Heart right ventricle (tissue), 16 donors: ENCODE measurements at places on chromosomes 1 and 21. TPM values are rescaled to one million over a fixed set of nuclear protein-coding genes. Genes with fewer than 3 reads are reported as not detected.

The NUF2 gene
- not detected for total RNA-seq

The THAP3 gene
- 8.6 TPM for total RNA-seq

The ZNF593OS gene
- total RNA-seq, result not detected

The HORMAD1 gene
- total RNA-seq, result not detected

The MIGA1 gene
- total RNA-seq, result 14.8 TPM

The KLF17 gene
- not detected for total RNA-seq

The MROH7 gene
- total RNA-seq, result 13.7 TPM

The RBBP5 gene
- 10.0 TPM for total RNA-seq

DNA sequence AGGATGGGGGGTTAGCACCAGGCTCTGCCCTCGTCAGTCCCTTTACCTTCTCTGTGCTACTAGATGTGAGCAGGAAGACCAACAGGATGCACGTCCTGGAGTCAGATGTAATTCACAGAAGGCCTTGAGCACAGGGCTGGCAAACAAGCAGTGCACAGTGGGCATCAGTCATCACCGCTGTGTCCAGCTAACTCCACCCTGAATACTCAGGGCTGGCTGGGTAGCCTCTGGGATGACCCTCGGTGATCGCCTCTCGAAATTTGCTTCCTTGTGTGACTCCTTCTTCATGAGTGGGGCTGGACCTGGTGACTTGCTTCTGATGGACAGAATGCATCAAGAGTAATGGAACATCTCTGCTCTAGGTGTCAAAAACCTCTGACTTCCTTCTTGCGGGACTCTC is 92.2 kb upstream of the TMPRSS2 start:
- no peaks in the 10 kb centered on the region for H3K36me3 ChIP-seq
- no peaks in the 10 kb centered on the region for H3K4me1 ChIP-seq
- H3K27me3 ChIP-seq, result peaks cover 28% of the 10 kb centered on the region
- no peak overlapping the region for H3K4me3 ChIP-seq
- no peak for DNase-seq

DNA sequence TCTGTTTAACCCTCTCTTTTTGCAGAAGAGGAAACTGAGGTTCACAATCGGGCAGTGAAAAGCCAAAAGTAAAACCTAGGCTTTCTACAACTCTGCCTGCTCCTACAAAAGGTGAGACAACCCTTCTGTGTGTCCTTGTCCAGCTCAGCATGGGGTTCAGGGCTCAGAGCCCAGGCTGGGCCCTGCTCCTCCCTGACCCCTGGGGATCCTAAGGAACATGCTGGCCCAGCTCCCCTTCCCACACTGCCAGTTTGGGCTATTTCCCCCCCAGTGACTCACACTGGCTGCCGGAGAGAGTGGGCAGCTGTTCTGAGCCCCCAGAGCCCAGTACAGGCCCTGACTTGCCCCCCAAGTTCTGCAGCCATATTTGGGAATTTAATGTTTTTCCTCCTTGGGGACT is 8.9 kb downstream of the FAM229A start:
- no peak overlapping the region for H3K4me3 ChIP-seq
- H3K27me3 ChIP-seq, result no peaks in the 10 kb centered on the region
- H3K27ac ChIP-seq, result peak overlapping the region; percentile 57
- DNase-seq, result no peak
- no peaks in the 10 kb centered on the region for H3K36me3 ChIP-seq

DNA sequence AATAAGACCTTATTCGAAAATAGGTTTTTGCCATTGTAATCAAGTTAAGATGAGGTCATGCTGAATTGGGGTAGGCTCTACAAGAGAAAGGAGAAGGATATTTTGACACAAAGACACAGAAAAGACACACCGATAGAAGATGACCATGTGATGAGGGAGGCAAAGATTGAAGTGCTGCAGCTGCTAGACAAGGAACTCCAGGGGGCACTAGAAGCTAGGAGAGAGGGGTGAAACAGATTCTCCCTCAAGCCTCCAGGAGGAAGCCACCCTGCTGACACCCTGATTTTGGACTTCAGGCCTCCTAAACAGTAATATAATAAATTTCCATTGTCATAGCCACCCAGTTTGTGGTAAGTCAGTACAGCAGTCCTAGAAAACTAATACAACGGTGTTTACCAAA is 506.8 kb upstream of the CAMK1G start:
- no peaks in the 10 kb centered on the region for H3K27me3 ChIP-seq
- no peak overlapping the region for H3K27ac ChIP-seq
- H3K36me3 ChIP-seq, result no peaks in the 10 kb centered on the region
- DNase-seq, result no peak
- H3K4me3 ChIP-seq, result no peak overlapping the region

DNA sequence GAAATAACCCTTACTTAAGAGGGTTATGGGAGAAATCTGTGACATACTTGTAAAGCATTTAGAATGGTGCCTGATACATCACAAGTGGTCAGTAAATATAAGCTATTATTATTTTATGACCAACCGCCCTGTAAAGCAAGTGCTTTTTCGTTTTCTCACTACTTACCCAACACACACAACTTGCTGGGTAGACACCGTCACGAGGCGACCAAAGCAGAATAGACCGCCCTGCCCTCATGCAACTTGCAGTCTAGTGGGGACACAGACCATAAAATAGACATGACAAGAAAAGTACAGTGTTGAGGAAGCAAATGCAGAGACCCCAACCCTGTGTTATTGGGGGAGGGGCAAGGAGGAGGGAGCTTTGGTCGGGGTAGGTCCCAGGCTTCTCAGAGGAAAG is 744 bp upstream of the IGSF3 start:
- H3K27ac ChIP-seq, result no peak overlapping the region
- peaks cover 14% of the 10 kb centered on the region for H3K4me1 ChIP-seq
- no peaks in the 10 kb centered on the region for H3K27me3 ChIP-seq
- no peaks in the 10 kb centered on the region for H3K36me3 ChIP-seq
- no peak for DNase-seq

GRCh38 chr1:39344394-39345154 is 140.1 kb downstream of the MACF1 start:
- H3K27ac ChIP-seq, result no peak overlapping the region
- H3K27me3 ChIP-seq, result no peaks in the 10 kb centered on the region
- no peaks in the 10 kb centered on the region for H3K4me1 ChIP-seq
- H3K4me3 ChIP-seq, result no peak overlapping the region
- DNase-seq, result no peak

- no peak overlapping the region for H3K27ac ChIP-seq
- DNase-seq, result no peak
- H3K27me3 ChIP-seq, result no peaks in the 10 kb centered on the region
- no peaks in the 10 kb centered on the region for H3K36me3 ChIP-seq
Measured at GRCh38 chr21:42401820-42402251, 1.9 kb upstream of the UBASH3A start.

GRCh38 chr1:10685808-10686403 is 110.5 kb downstream of the CASZ1 start:
- peaks cover 93% of the 10 kb centered on the region for H3K4me1 ChIP-seq
- H3K27me3 ChIP-seq, result no peaks in the 10 kb centered on the region
- H3K27ac ChIP-seq, result peak overlapping the region; percentile 91
- no peaks in the 10 kb centered on the region for H3K36me3 ChIP-seq
- no peak for DNase-seq

DNA sequence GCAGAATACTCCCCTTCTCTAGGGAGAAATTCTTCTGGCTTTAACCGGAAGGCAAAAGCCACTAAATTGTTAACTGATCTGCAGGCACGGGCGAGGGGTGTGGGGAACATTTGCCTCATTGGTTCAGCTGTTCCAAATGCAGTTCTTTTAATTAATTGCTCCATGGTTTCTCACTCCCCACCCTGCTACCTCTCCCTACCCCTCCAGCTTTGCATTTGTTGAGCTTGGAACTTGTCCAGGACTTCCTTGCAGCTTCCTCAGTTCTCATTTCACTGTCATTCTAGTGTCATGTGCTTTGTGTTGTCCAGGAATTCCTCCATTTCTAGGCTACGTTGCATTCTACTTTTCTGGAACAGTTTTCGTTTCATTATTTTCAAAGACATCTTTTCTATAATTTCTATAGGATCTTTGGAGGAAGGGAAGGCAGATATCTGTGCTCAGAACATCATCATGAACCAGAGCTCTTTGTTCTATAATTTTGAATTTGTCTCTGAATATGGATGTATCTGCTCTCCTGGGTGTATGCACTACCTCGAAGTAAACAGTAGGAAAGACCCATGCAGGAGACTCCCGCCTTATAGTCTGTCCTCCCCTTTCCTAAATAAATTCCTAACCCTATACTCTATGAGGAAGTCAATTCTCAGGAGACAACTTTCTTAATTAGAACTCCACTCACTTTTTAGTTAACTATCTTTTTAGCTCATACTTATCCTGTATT is 132.4 kb upstream of the LMO4 start:
- H3K27me3 ChIP-seq, result no peaks in the 10 kb centered on the region
- no peak overlapping the region for H3K4me3 ChIP-seq
- H3K36me3 ChIP-seq, result no peaks in the 10 kb centered on the region

DNA sequence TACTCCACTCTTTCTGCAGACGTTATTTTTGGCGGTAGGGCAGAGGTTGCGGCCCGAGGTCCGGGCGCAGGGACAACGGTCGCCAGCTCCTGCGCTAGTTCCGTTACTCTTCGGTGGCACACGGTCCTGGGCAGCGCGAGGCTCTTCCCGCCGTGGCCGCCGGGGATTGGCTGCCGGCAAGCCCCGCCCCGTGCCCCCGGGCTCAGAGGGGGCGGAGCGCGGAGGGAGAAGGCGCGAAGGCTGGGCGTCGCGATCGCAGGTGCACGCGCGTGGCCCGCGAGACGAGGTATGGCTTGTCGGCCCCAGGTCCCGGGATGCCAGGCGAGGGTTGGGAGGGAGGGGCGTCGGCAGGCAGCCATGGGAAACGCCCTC is 518 bp upstream of the SHE start:
- peaks cover 27% of the 10 kb centered on the region for H3K27me3 ChIP-seq
- peak; percentile 30 for DNase-seq
- H3K27ac ChIP-seq, result peak overlapping the region; percentile 89
- peaks cover 19% of the 10 kb centered on the region for H3K4me1 ChIP-seq
- H3K36me3 ChIP-seq, result peaks cover 11% of the 10 kb centered on the region
- H3K4me3 ChIP-seq, result peak overlapping the region; percentile 75

GRCh38 chr1:227808566-227808965 is 6.9 kb upstream of the PRSS38 start:
- no peak overlapping the region for H3K4me3 ChIP-seq
- no peaks in the 10 kb centered on the region for H3K36me3 ChIP-seq
- H3K27ac ChIP-seq, result no peak overlapping the region
- no peak for DNase-seq

- H3K4me3 ChIP-seq, result no peak overlapping the region
- H3K27ac ChIP-seq, result no peak overlapping the region
- no peak for DNase-seq
- H3K27me3 ChIP-seq, result peaks cover 99% of the 10 kb centered on the region
Measured at GRCh38 chr1:47441450-47442106, 3.7 kb downstream of the FOXD2 start.

- peak overlapping the region; percentile 61 for H3K4me3 ChIP-seq
- H3K36me3 ChIP-seq, result peaks cover 12% of the 10 kb centered on the region
- H3K4me1 ChIP-seq, result peaks cover 62% of the 10 kb centered on the region
Measured at GRCh38 chr1:150561254-150561973, 12.2 kb downstream of the ADAMTSL4 start.

- no peak overlapping the region for H3K4me3 ChIP-seq
- H3K4me1 ChIP-seq, result no peaks in the 10 kb centered on the region
- H3K36me3 ChIP-seq, result no peaks in the 10 kb centered on the region
- H3K27ac ChIP-seq, result no peak overlapping the region
- H3K27me3 ChIP-seq, result peaks cover 76% of the 10 kb centered on the region
Measured at GRCh38 chr1:228008391-228009115, 1.8 kb downstream of the WNT3A start.

DNA sequence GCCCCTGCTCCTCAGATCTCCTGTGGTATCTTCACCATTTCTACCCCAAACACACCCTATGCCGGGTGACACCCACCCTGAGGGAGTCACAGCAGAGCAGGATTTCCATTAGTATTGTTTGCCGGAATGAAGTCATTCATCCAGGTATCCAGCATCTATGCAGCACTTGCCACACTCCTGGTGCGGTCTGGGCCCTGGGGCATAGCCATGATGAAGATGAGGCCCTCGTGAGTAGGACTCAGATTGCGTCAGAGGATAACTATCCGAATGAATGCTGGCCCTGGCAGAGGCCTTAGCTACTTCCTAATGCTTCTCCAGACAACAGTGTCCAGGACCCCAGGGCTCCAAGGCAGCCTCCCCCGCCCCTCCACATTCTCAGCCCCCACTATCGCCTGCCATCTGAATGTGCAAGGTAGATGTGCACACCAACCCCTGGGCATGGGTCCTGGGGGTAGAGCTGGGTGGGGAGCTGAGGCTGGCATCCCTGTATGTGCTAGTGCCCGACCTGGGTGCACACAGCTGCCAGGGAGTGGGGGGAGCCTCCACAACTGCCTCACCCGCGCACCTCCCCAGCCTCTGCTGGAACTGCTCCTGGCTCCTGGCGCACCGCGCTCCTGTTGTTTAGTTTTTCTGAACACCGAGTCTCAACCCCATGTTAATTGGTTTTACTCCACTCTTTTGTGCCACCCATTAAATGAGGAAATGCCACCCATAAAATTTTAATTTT is 25.5 kb upstream of the ZC3H12A start:
- peaks cover 69% of the 10 kb centered on the region for H3K27me3 ChIP-seq
- DNase-seq, result no peak
- no peaks in the 10 kb centered on the region for H3K36me3 ChIP-seq
- H3K4me3 ChIP-seq, result no peak overlapping the region

DNA sequence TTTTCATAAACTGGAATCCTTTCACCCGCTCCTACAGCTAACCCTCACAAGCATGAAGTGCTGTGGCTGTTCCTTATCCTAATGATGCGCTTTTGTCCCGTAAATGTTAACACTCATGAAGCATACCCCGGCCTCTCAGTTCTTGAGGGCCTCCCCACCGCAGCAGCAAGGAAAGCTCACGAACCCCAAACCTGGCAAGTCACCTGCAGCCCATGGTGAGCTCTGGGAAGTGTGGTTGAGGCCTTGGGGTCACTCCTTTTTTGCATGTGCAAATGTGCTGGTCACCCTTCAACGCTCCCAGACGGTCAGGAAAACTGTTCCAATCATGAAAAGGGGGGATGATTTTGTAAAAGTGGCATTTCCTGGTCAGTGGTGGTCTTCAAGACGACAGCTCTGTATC is 124.6 kb downstream of the PRDM2 start:
- no peak overlapping the region for H3K4me3 ChIP-seq
- no peak overlapping the region for H3K27ac ChIP-seq
- peaks cover 3% of the 10 kb centered on the region for H3K4me1 ChIP-seq
- H3K27me3 ChIP-seq, result peaks cover 5% of the 10 kb centered on the region
- no peak for DNase-seq
- H3K36me3 ChIP-seq, result peaks cover 18% of the 10 kb centered on the region

- H3K36me3 ChIP-seq, result no peaks in the 10 kb centered on the region
- no peak overlapping the region for H3K4me3 ChIP-seq
- H3K4me1 ChIP-seq, result peaks cover 6% of the 10 kb centered on the region
- DNase-seq, result no peak
- peak overlapping the region; percentile 57 for H3K27ac ChIP-seq
Measured at GRCh38 chr1:9302745-9303524, 10.2 kb downstream of the SPSB1 start.
